AML-193 (cell line): ENCODE measurements at places on chromosomes 11 and 22.

DNA sequence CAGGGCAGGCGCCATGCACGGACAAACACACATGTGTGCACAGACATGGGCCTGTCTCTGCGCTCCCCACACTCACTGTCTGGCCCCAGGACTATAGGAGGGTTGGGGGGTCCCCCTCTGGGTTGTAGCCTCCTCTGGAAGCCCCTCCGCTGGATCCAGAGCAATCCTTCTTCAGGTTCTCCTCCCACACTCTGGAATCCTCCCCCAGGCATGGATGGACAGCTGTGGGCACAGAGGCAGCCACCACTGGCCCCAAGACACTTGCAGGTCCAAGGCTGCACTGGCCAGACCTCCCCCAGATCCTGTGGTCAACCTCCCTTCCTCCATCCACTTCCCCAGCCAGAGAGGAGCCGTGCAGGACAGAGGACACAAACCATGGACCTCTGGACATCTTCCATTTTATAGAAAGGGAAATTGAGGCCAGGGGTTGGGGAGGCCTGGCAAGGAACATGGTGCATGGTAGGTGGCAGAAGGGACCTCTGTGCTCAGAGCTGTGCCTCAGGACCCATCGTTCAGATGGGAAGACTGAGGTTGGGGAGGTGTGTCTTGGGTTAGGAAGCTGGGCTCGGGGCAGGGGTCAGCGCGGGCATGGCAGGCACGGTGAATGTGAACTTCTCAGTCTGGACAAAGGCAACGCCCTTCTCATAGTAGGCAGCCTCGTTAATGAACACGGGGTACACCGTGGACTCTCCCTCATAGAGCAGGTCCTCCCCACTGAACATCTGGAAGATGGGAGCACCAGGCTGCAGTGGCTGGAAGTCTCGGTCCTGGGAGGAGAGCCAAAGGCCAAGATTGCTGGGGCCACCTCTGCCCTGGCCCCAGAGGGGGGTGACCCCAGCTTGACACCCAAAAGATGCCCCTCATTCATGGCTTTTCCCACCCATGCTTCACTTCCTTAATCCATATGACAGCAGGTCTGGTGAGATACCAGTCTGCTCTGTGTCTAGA, 2.9 kb upstream of the TBX10 start:
- no peak for DNase-seq

DNA sequence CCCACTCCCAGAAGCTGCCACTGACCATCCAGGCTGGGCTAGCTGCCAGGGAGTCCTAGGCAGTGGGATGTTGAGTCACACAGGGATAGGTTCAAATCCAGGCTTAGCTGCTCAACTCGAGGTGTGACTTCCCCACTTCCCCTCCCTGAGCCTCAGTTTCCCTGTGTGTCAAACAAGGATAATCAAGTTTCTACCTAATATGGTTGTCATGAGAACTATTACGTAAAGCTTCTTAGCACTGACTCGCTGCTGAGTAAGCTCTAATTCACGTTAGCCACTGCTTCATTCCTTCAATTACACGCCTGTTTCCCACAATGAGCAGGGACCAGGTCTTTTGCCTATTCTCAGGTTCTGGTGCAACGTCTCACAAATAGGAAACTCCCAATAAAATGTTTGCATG, 67.7 kb downstream of the SEZ6L start:
- DNase-seq: no peak

GRCh38 chr22:23270212-23270733, 90.0 kb downstream of the BCR start:
- no peak for DNase-seq

DNA sequence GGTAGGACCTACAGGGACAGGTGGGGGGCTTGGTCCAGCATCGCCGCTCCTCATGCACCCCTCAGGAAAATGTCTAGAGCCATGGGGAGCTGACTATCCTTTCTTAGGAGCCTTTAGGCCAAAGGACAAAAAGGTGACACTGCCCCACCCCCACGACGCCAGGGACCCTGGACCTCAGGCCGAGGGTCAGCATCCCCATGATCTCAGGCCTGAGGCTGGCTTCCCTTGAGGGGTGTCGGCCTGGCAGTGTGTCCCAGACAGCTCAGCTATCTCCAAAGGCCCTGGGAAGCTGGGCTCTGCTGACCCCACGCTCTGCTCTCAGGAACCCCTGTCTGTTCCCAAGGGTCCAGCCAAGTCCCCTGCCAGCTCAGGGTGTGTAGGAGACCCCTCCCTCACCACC, 16.3 kb downstream of the MRGPRG start:
- DNase-seq: no peak

DNA sequence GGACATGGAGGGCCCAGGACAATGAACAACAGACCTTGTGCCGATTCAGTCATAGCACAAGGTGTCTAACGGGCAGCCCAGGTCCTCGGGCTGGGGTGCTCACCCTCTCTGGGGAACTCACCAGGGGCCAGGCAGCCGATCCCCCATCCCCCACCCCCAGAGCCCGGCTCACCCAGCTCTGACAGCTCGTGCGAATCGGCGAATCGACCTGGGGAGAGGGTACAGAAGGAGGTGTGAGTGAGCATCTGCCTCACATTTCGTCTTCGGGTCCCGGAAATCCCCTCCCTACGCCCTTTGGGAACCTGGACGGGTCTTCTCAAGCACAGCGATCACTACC, 423 bp downstream of the PEX16 start:
- DNase-seq: no peak

- no peak for DNase-seq
Observed at GRCh38 chr11:132051704-132052103, 681.3 kb downstream of the NTM start.

DNA sequence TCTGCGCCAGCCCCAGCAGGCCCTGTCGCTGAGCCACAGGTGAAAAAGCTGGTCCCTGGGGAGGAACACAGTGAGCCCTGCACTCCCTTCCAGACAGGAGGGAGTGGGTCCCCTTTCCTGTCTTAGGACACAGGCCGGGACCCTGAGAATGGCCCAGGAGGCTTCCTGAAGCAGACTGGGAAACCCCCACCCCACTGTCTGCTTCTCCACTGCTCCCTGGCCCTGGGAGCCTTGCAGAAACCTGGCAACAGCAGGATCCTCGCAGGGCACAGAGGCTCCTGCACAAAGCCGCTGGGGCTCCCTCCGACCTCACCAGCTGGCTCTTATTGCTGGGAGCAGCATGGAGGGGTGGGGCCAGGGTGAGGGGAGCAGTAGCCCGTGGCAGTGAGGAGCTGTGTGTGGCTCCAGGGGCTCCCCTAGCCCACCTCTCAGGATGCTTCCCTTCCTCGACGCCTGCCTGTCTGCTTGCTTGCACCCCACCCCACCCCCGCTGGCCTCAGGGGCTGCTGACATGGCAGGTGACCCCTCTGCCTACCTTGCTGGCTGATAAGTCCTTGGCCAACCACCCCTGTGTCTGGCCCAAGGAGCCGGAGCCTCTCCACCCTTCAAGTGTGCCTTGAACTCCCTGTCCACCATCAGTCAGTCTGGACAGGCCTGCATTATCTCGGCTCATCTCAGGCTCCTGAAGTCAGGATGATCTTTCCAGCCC, 72.1 kb upstream of the KCNQ1OT1 start:
- no peak for DNase-seq

DNA sequence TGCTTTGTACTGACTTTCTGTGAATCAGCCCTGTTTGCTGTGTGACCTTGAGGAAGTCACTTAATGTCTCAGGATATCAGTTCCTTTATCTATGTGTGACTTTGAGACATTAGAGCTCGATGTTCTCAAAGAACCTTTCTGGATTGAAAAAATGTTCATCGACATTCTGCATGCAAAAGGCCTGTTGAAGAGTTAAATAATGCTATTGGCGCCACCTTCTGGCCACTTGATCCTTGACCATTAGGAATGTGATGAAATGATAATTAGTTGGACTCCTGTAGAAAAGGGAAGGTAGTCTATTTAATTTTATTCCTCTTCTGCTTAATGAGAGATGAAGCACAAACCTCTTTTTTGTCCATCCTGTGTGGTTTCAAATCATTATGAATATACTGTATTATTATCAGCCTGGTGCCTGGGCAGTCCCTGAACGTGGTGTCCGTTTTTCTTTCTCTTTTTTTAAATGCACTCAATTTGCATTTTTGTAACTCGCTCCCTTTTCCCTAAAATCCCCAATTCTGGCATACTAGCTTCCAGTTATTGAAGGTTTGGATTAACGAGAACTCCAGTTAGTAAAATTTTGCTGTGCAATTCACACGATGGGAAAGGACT, 20.7 kb downstream of the ELF5 start:
- peak; percentile 79 for DNase-seq

GRCh38 chr11:8342821-8343681, 79.4 kb upstream of the LMO1 start:
- DNase-seq: no peak

- no peak for DNase-seq
Observed at GRCh38 chr11:75589051-75589450, 27.0 kb downstream of the SERPINH1 start.

DNA sequence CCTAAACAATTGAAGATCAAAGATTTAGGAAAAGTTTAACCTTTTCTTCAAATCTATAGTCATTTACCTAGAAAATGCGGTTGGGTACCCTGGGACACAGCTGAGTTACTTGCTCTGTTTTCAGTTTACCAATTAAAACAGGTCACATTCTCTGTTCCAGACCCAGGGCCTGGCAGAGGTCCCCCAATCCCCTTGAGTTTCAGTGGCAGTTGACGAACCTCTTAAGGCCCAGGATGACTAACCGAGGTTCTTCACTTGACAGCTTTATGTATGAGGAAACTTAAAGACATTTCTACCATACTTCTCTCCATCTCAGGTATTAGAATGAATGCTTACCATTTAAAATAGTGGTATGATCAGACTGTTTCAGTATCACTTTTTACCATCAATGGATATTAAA, 16.3 kb downstream of the LDHAL6A start:
- DNase-seq: no peak

DNA sequence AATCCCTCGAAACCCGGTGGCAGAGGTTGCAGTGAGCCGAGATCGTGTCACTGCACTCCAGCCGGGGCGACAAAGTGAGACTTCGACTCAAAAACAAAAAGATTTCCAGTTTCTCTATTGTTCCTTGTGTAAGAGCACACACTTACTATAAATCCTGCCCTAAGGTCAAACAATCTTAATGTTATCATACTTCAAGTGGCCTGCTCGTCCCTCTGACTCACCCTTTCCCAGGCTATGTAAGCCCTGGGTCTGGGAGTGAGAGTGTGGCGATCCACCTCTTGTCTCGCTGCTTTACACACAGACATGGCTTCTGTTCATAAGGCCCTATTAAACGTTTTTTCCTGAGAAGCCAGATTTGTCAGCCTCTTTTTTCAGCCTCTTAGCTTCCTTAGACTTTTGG, 24.4 kb upstream of the A4GALT start:
- DNase-seq: no peak

DNA sequence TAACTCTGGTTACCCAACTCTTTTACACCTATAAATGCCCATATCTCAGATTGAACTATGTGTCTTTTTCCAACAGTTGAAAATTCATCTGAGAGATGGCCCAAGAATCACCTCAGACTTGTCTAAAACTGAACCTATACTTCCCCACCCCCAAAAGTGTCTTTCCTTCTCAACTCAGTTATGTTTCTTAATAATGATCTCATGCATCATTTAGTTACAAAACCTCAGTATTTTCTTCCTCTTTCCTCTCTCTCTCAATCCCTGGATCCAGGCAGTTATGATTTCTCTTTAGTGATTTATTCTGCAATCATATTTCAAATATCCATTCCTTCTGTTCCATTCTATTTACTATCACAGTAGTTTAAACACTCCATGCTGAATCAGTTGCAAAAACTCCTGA, 32.3 kb upstream of the ADSL start:
- DNase-seq: peak; percentile 51

DNA sequence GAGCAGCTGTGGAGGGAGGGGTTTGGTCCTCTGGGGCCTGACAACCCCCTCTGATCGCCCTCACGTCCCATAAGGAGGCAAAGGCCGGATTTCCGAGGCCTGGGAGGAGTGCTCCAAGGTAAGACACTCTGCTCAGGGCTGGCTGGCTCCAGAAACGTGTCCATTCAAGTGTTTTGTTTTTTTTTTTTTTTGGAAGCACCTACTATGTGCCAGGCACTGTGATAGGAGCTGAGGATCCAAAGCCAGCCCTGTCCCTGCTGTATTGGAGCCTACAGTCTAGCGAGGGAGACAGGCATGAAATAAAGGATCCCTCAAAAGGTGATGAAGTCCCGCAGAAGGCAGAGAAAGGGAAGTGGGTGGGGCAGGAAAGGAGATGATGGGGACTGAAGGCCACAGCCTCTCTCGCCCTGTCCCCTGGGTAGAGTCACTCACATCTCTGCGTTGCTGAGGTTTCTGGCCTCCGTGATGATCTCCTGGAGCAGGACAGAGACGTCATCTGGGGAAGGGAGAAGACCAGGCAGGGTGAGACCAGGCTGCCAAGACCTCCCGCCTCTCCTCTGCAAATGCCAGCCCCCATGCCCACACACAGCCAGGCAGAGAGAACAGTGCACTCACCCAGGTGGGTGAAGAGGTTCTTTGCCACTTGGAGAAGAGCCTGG, 89.2 kb downstream of the PDE2A start:
- no peak for DNase-seq

- DNase-seq: no peak
Observed at GRCh38 chr11:69913591-69914285, 94.5 kb upstream of the FGF3 start.

- DNase-seq: no peak
Observed at GRCh38 chr11:108253176-108253575, 30.3 kb downstream of the ATM start.

DNA sequence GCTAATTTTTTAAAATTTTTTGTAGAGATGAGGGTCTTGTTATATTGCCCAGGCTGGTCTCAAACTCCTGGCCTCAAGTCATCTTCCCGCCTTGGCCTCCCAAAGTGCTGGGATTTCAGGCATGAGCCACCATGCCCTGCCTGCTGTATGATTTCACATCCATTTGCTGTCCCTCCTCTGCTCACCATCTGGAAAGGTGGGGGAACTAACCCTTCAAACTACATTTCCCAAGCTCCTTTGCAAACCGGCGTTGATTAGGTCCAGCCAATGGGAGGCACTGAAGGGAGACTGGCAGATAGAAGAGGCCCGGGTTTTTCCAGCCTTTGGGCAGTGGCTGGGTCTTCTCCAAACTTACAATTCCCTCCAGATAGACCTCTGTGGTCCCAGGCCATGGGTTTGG, 19.3 kb downstream of the RFPL1 start:
- no peak for DNase-seq

DNA sequence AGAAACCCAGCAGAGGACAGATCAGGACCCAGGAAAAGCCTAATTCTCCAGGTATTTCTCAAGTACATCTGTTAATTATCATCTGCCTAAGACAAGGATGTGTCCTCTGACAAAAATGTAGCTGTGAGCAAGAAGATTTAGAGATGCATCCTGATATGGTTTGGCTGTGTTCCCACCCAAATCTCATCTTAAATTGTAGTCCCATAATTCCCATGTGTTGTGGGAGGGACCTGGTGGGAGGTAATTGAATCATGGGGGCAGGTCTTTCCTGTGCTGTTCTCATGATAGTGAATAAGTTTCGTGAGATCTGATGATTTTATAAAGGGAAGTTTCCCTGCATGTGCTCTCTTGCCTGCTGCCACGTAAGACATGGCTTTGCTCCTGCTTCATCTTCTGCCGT, 381.8 kb downstream of the BUD13 start:
- no peak for DNase-seq
